ENCODE measurements at places on chromosomes 1 and 21.

DNA sequence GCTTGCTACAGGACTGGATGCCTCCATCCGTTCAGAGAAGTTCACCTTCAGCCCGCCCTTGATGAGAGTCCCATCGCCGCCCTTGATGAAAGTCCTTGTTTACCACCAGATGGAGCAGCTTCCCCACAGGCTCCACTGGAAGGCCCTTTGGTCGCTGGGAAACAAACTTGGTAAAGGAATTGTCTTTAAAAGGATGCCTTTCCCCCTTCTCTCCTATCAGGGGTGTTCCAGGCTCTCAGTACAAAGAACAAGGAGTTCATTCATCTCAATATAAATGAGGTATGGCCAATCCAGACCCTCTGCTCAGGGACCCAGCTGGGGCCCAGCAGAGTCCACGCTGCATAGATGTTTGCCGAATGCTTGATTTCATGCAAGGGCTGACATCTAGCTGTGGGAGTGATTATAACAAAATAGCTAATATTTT is 50.8 kb downstream of the CAPN9 start:
- no peak for DNase-seq

DNA sequence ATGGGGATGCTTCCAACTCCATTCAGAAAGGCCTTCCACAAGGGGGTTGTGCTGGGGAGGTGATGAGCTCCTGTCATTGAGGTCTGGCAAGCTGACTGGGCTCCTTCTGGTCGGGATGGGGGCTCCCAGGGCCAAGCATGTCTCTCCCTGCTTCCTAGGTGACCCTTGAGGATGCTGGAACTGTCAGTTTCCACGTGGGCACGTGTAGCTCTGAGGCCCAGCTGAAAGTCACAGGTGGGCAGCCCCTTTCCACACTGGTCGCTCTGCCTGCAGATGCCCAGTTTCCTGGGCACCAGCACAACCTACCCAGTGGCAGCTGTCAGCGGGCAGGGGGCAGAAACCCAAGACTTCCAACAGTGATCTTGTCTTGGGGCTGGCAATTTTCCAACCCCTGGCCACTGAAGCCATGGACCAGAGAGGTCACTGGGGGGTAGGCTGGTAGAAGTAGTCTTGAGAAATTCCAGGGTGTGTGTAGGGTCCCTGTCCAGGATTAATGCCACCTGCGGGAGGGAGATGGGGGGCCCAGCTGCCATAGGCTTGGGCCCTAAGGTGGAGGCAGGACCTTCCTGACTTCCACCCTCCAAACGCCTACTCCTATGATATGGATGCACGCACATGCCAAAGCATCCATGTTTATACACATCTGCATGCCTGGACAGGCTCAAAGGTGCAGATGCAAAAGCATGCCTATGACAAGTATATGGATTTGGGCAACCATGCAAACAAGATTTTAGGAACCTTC is 97.1 kb downstream of the TRIM11 start:
- DNase-seq = no peak

GRCh38 chr1:50426108-50426700 is 3.0 kb upstream of the DMRTA2 start:
- DNase-seq = no peak

- DNase-seq = no peak
These were observed 7.7 kb downstream of the VPS26C start for GRCh38 chr21:37259426-37259825.

- DNase-seq = no peak
These were observed 7.2 kb downstream of the CNST start for GRCh38 chr1:246573491-246573890.

GRCh38 chr1:151553659-151554058 is 13.6 kb downstream of the TUFT1 start:
- no peak for DNase-seq

DNA sequence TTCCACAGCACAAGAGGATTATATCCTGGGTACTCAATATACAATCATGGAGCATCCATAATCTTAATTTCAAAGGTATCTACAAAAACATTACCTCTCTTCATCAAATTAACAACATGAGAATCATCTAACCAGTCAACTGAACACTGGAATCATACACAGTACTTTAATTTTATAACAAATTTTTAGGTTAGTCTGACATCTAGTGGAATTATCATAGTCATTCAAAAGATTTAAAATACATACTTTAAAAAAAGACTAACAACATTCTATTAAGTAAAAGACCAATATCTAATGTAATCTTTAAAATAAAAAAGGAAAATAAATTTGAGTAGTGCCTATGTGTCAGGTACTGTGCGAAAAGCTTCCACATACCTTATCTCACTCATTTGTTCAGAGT is 16.8 kb upstream of the SH3GLB1 start:
- DNase-seq = no peak

GRCh38 chr1:10014016-10014415 is 17.0 kb downstream of the RBP7 start:
- DNase-seq = no peak

All from activated effector memory CD4-positive, alpha-beta T cell treated with Interleukin-2 at 50 U/mL for 16 hours (primary cell).